ENCODE measurements at places on chromosomes 16 and 17. TPM values are rescaled to one million over a fixed set of nuclear protein-coding genes. Genes with fewer than 3 reads are reported as not detected.

DNA sequence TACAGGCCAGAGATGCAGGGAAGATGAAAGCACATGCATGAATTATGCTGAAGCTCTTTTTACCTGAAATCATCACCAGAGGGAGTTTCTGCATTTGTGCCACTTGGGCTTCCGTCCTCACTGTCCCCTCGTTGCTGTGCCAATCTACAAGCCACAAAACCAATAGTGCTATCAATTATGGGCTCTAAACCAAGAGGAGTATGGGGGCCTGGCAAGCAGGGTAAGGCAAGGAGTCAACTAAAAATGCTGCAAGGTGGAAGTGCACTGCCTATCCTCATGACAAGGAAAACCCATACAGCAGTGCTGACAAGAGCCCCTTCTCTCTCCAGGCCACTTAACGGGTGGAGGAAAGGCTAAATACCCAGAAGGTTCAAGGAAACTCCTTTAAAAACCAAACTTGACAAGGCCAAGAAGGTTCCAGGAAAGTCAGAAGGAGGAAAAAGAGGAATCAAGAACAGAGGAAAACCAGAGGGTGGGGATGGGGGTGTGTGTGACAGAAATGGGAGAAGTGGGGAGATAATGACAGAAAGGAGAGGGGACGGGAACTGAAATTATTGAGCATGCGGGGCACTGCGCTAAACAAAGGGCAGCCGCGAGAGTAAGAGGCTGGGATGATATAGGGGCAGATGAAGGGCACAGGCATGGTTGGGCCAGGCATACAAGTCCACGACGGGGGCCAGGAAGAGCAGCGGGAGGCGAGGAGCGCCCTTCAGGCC is 674 bp downstream of the C17orf75 start:
- DNase-seq = no peak

DNA sequence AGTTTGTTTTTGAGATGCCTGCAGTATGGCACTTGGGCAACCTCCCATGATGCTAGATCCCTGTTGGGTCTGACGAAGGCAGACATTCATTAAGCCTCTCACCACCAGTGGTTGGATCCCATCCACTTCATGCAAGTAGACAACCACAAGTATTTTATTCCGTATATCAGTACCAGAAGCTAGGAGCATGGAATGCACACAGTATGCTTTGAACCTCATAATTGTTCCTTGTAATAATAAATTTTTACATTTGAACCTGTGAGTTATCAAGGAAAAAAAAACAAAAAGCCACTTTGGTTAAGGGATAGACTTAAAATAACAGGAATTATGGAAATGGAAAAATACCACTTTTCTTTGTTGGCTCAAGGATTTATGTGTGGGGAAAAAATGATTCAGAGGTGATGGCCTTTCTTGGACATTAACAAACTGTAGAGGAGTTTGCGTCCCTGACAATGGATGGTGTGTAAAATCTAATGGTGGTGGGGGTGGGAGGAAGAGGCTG is 107.1 kb upstream of the KCNJ16 start:
- no peak for DNase-seq

GRCh38 chr16:27924411-27925118 is 138.9 kb downstream of the GSG1L start:
- no peak for DNase-seq

- no peak for DNase-seq
Observed at GRCh38 chr16:56355786-56356275, 69.5 kb downstream of the AMFR start.

Gene CTF1
- 3.2 TPM for total RNA-seq

DNA sequence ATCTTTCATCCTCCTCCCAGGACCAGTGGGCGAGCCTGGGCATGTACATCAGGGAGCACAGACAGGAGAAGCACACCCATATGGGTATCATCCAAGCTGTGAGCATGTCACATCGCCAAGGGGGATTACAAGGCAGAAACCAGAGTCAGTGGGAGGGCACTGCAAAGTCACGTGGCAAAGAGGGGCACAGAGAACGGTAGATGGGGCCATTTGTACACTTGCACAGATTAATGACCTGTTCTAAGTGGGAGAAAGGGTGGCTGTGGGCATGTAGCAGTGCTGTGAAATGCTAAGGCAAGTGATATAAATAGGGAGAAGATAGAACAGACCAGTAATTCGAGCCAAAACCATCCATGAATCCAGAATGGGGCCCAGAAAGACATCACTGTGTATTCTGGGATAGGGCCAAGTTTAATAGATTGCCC is 265.0 kb downstream of the CPPED1 start:
- no peak for DNase-seq

Gene MPP2
- 7.6 TPM for total RNA-seq

Gene KRTAP9-4
- total RNA-seq = not detected

Gene ASIC2
- not detected for total RNA-seq

DNA sequence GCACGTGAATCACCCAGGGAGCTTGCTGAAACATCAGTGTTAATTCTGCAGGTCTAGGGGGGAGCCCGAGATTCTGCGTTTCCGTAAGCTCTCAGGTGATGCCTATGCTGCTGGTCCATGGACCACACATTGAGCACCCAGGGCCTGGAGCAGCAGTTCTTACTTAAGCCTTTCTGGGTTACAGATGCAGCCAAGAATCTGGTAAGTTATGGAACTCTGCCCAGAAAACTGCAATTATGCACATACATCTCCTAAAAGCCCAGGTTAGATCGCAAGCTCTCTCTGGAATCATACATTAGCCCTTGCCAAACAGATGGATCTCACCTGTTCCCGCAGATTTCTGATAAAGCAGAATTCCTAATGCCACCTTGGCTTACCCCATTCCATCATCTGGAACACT is 265.9 kb upstream of the SALL1 start:
- DNase-seq = no peak

DNA sequence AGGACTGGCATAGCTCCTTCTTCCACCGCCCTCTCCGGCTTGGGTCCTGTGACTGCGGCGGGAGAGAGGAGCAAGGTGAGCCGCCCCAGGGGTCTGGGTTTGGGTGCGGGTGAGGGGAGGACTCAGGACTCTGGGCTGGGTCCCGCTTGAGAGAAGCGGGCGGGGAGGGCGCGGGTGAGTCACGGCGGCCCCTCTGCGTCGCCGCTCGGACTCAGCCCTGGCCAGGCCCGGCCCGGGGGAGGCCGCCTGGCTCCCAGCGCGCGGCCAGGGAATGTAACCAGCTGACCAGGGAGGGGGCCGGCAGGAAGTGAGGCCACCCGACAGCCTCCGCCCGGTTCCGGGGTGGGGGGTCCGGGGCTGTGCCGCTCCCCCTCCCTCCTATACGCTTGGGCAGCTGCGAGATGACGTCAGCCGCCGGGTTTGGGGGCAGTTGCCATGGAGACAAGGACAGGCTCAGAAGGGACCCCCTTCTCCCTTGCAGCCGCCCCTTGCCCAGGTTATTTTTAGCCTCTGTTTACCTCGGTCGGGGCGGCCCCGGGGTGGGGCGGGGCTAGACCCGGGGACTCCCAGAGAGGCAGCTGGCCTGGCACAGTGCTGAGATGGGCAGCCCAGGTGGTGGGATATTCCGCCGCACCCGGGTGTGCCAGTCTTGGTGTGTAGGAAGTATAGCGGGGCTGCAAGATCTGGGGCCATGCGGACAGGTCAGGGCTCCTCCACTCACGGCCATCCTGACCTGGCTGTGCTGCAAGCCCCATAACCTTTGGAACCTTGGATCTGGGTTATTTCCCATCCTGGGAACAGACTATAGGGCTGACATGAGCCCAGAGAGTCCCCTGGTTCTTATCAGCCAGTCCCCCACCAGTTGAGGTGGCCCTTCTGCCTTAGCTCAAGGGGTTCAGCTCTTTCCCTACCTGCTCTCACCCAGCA is 1.6 kb downstream of the RIPOR1 start:
- no peak for DNase-seq

Gene KRTAP1-5
- total RNA-seq = not detected

DNA sequence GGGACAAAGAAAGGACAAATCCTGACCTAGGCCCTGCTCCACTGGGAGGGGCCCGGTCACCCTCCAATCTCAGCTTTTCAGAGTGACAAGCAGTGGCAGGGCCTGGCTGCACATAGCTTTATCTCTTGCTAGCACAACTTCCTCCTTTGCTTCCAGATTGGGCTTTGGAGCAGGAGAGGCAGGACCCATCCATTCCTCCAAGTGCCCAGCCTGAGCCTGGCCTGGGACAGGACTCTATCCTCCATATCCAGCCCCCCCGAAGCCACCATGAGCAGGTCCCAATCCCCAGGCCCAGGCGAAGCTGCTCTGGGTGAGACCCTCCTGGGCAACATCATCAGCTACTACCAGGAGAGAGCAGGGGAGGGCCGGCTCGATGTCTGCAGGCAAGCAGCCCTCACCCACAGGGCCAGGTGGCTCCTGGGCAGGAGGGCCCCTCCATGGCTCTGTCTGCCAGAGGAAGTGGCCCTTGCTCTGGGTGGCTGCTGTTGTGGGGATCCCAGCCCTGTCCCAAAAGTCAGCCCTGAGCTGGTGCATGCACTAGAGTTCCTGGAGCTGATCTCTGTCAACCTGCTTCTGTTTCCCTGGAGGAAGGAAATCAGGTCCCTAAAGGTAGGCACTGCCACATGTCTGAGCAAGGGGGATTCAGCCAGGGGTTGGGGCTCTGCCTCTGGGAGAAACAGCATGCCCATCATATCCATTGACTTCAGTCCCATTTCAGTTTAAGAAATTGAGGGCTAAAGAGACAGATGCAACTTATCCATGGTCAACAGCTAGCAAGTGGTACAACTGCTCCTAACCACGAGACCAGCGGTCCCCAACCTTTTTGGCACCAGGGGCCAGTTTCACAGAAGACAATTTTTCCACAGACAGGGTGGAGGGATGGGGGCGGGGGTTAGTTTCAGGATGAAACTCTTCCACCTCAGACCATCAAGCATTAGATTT is 58.9 kb downstream of the TK2 start:
- DNase-seq = no peak

- DNase-seq = no peak
Observed at GRCh38 chr16:68370581-68371275, 59.9 kb downstream of the PRMT7 start.

Gene SCN4A
- total RNA-seq = 0.98 TPM
